ENCODE measurements at places on chromosomes 5 and 9.
A peak's percentile ranks its signal among the peaks of the same experiment; 100 is the strongest.

DNA sequence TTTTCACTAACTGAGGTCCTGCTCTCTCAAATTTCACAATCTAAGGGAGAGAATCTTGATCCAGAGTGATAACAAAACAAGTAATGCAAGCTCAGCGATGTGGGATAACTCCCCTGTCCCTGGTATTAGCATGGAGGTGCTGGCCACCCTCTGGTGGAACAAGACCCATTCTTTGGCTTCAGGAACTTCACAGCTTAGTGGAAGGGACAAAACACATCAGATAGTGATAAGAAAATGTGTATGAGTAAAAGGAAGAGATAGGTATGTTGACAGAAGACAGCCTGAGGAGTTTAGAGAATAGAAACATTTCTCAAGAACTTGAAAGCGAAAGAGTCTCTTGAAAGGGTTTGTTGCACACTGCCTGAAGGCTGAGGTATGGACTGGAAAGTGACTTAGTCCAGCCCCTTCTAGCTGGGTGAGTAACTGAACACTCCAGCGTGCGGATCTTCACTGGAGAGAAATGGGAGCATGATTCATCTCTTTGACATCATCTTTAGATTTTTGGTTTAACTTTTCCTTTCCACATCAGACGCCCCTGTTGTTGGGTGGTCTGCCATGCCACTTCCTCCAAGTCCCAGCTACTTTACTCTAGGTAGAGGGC lies 25.4 kb upstream of the ZSWIM6 start:
- no peak for DNase-seq

DNA sequence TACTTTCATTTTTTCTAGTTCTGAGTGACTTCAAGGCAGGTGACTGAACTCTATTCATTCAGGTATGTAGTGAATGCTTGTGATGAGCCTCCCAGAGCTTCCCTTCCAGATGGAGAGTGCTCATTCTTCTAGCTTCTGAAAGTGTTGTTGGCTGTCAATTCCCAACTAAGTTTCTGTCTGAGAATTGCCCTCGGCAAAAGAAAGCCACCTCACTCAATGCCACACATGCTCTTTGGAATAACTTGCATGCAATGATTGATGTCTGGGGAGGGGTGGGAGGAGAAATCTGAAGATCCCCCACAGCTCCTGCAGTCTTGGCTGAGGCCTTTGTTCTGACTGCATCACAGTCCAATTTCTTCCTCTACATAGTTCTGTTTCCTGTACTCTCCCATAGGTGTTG lies 123.1 kb upstream of the C6 start:
- no peak for DNase-seq

DNA sequence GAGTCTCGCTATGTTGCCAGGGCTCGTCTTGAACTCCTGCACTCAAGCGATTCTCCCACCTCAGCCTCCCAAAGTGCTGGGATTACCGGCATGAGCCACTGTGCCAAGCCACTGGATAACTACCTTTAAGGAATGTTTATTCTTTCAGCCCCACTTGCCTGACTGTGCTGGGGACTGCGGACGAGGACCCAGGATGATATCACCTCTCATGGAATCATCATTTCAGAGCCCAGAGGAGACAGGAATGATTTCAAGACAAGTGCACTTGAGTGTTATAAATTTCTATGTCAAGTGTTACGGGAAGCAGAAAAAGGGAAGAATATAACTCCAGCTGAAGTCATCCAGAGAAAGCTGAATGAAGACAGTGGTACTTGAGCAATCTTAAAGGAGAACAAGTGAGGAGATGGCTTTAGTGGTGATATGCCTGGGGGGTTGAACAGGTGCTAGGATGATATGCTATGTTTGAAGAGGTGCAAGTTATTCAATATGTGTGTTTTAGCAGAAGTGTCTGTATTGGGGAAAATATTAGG lies 109.3 kb downstream of the DCP2 start:
- DNase-seq = no peak

DNA sequence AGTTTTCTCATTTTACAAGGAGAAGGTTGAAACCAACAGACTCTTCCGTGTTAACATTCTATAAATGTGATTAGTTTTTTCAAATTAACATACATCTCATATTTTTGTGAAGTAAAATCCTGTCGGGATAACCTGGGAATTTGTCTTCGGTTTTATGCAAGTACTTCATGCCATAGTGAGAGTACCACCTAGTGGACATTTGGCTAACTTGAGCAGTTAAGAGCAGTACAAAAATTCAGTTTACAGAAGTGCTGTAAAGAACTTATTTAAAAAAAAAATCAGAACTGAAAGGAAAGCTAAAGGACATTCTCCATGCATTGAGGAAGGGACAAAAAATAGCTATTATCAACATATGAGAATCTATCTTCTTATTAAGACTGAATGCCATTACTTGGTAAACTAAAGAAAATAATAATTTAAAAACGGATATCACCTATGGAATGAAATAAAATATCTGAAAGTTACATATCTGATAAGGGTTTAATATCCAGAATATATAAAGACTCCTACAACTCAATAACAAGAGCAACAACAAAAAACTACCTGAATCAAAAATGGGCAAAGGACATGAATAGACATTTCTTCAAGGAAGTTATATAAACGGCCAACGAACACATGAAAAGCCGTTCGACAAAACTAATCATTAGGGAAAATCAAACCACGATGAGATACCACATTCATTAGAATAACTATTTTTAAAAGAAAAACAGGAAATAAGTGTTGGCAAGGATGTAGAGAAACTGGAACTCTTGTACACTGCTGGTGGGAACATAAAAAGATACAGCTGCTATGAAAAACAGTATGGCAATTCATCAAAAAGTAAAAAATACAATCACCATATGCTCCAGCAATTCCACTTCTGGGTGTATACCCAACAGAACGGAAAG lies 117.0 kb upstream of the GNA14 start:
- DNase-seq = peak; percentile 9

DNA sequence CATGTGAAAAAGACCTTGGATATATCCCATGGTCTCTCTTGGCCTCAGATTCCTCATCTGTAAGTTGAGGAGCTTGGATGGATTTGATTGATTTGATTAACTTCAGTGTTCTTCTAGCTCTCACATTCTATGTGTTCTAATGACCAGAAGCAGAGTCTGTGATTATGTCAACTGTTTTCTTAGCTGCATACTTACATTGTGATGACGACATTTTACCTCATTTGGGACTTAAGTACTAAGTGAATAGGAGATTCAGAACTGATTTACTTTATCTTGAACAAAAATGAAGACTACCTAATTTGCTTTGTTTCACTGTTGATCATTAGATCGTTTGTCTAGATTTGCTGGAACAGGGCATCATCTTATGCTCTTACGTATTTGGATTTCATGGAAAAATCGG lies 427.7 kb downstream of the SH3GL2 start:
- DNase-seq = no peak

DNA sequence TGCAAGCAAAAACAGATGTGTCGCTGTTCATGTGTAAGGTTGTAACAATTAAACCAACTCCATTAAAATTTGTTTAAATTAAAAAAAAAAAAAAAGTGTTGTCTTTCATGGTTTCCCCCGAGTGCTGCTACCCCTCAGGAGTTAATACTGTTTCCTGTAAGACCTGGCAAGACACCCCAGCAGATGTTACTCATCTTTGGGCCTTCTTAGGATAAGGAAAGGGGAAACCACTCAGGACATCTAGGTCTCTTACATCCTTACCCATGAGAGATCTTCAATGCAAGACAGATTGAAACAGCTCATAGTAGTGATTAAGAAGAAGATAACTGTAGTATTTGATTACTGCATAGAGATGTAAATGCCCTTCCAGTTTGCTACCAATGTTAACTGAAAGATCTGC lies 33.5 kb upstream of the F2R start:
- DNase-seq = no peak

DNA sequence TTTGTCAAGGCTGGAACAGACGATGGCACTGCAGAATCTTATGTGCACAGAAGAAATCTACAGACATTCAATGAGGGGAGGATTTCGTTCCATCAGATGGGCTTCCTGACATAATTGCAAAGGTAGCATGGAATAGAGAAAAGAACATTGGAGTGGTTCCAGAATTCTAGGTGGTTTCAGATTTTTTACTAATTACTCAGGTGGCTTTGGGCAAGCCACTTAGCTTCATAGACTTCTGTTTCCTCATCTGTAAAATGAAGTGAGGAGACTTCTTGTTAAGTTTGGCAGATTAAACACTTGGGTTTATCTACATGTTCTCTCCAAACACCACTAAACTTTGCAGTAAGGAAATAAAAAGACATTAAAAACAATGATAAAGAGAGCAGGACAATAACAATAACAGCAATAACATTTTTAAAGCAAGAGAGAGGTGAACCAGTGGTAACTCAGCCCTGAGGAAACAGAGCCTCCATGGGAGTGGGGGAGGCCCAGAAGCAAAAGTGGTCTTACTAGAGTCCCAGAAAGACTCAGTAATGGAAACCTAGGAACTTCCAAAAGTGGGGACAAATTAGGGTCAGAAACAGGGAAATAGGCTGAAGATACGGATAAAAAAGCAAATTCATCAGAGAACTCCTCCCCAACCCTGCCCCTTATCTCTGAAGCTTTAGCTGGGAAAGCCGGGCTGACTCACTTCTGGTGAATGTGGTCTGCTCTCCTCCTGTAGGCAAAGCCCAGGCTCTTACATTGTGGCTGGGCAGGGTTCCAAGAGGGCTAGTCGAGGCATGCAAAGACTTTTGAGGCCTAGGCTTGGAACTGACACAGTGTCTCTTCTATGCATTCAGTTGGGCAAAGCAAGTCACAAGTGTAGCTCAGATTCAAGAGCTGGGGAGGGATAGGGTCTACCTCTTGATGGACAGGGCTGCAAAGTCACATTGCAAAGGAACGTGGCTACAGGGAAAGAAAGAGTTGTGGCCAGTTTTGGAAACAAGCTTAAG lies 11.8 kb upstream of the ACTBL2 start:
- peak; percentile 13 for DNase-seq

- no peak for DNase-seq
These were observed 55.8 kb downstream of the AQP7 start for GRCh38 chr9:33346564-33346963.
